Pericardium fibroblast (primary cell): ENCODE measurements at places on chromosomes 1 and 21. TPM values are rescaled to one million over a fixed set of nuclear protein-coding genes. Genes with fewer than 3 reads are reported as not detected.

BRINP3 gene
- 0.70 TPM in 1 of 2 replicates, not detected in the other for total RNA-seq

MPL gene
- total RNA-seq, result not detected in 2 replicates

CD84 gene
- total RNA-seq, result not detected in 2 replicates

TEKT2 gene
- total RNA-seq, result not detected in 2 replicates

S100A10 gene
- total RNA-seq, result 243 and 508 TPM in 2 replicates

OR2AK2 gene
- total RNA-seq, result not detected in 2 replicates

CRNN gene
- total RNA-seq, result not detected in 2 replicates

AMPD1 gene
- not detected in 2 replicates for total RNA-seq

CCNL2 gene
- total RNA-seq, result 92.3 and 98.2 TPM in 2 replicates

AK2 gene
- 88.4 and 106 TPM in 2 replicates for total RNA-seq

TRAF5 gene
- total RNA-seq, result 3.0 and 12.3 TPM in 2 replicates

WNT2B gene
- total RNA-seq, result 1.6 and 2.1 TPM in 2 replicates

STX12 gene
- 37.0 and 58.7 TPM in 2 replicates for total RNA-seq

PEAR1 gene
- total RNA-seq, result 20.1 and 23.8 TPM in 2 replicates

S100A8 gene
- not detected in 2 replicates for total RNA-seq

CHODL gene
- 0.17 TPM in 1 of 2 replicates, not detected in the other for total RNA-seq

S100A12 gene
- not detected in 2 replicates for total RNA-seq

TAL1 gene
- total RNA-seq, result not detected in 2 replicates

SH2D1B gene
- total RNA-seq, result not detected in 2 replicates

LRRC53 gene
- total RNA-seq, result not detected in 2 replicates

HES3 gene
- not detected in 2 replicates for total RNA-seq

ID3 gene
- 57.5 and 165 TPM in 2 replicates for total RNA-seq

TFF3 gene
- total RNA-seq, result 0.82 and 1.4 TPM in 2 replicates

LRRC71 gene
- total RNA-seq, result not detected in 2 replicates

MAB21L3 gene
- total RNA-seq, result not detected in 2 replicates

ACADM gene
- total RNA-seq, result 22.4 and 34.2 TPM in 2 replicates

SIK1 gene
- total RNA-seq, result under 0.01 and 0.12 TPM in 2 replicates

TNFRSF14 gene
- 7.3 and 9.6 TPM in 2 replicates for total RNA-seq

GCSAML gene
- total RNA-seq, result not detected in 2 replicates

WNT4 gene
- total RNA-seq, result under 0.01 and 1.1 TPM in 2 replicates

KRTAP20-4 gene
- total RNA-seq, result not detected in 2 replicates

TMPRSS15 gene
- not detected in 2 replicates for total RNA-seq

CD53 gene
- not detected in 2 replicates for total RNA-seq

FNDC5 gene
- total RNA-seq, result 1.3 and 2.9 TPM in 2 replicates

NBPF6 gene
- not detected in 2 replicates for total RNA-seq

MYOG gene
- 8.9 TPM in 1 of 2 replicates, not detected in the other for total RNA-seq

MNDA gene
- total RNA-seq, result not detected in 2 replicates

BARHL2 gene
- not detected in 2 replicates for total RNA-seq

IPO13 gene
- total RNA-seq, result 18.0 and 24.4 TPM in 2 replicates

EGLN1 gene
- 31.6 and 47.1 TPM in 2 replicates for total RNA-seq

OR6N1 gene
- not detected in 2 replicates for total RNA-seq

TBCE gene
- total RNA-seq, result 6.7 and 15.5 TPM in 2 replicates

UBE2J2 gene
- 25.6 and 36.6 TPM in 2 replicates for total RNA-seq

FCRL2 gene
- not detected in 2 replicates for total RNA-seq

HRNR gene
- total RNA-seq, result not detected in 2 replicates

CRP gene
- 0.23 TPM in 1 of 2 replicates, not detected in the other for total RNA-seq

ARHGEF19 gene
- total RNA-seq, result 6.6 and 8.6 TPM in 2 replicates

SPSB1 gene
- total RNA-seq, result 23.5 and 26.6 TPM in 2 replicates

SAMD11 gene
- 4.0 and 11.7 TPM in 2 replicates for total RNA-seq

ADCY10 gene
- not detected in 2 replicates for total RNA-seq

TMEM81 gene
- 0.77 and 2.3 TPM in 2 replicates for total RNA-seq
